ENCODE measurements at places on chromosomes 5 and 9.

- no peak for DNase-seq
Measured at GRCh38 chr9:7103367-7103766, 345.6 kb downstream of the KDM4C start.

DNA sequence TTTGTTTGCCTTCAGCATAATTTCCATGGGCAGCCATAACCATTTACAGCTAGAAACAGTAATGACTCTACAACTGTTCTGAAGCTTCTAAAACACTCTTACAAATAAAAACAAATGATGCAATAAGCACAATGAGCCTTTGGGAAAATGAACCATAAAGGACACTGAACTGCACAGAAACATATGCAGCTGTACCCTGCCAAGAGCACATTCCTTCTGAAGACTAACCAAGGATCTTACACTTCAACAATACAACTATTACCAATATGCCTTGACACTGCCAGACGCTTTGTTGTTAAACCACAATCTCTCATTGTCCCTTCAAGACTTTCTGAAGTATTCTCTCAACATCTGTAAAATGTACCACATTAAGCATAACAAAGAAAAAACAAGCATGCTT, 104.2 kb upstream of the HMHB1 start:
- no peak for DNase-seq

DNA sequence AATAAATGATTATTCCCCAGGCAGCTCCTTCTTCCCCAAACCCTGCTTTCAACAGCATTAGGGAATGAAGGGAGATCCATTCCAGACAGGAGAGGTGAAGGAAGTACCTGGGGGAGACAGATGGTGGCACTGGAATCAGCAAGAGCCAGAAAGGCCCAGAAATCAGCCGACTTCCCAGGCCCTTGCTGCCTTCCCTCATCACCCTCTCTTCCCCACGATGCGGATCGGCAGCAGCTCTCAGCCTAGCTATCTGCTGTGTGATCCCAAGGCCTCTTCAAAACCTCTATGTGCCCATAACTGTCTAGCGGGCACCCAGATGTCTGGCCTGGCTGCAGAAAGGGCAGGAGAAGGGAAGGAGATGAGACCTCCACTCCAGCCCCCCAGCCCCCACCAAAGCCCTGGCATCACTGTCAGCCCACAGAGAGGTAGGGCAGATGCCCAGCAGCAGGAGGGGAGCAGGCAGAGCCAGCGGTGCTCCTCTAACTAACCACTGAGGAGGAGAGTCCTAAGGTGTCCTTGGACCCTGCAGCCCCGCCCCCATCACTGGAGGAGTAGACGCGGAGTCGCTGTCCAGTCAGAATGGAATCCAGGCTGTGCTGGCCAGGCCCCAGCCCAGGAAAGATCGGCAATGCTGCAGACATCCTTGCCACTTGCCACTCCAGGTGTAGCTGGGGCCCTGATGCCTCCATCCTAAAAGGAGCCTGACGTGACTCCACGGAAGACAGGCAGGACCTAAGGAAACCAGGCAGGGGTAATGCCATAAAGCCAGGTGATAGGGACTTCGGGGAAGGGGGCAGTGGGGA, 12.7 kb downstream of the CNTFR start:
- DNase-seq = no peak

- DNase-seq = peak; percentile 75
Measured at GRCh38 chr9:7234144-7234543, 476.4 kb downstream of the KDM4C start.

- DNase-seq = no peak
Measured at GRCh38 chr9:130526854-130527650, 52.3 kb upstream of the FUBP3 start.

- no peak for DNase-seq
Measured at GRCh38 chr5:92424785-92425426, 1041.8 kb upstream of the ARRDC3 start.

GRCh38 chr5:147712598-147712997, 69.9 kb downstream of the JAKMIP2 start:
- no peak for DNase-seq

DNA sequence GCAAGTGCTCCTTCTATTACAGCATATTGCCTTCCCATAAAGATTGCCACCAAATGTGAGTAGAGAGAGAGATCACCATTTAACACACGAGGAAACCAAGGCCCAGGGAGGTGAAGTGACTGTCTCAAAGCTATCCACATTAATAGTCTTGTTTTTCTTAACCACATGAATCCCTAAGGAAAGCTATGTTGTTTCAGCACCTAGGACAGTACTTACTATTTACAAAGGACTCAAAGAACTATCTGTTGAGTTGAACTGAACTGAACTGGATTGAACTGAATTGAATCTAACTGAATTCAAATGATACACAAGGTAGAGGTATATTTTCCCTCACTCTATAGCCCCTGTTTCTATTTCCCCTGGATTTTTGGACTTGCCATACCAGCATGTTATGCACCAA, 430.4 kb downstream of the CAAP1 start:
- DNase-seq = no peak

- no peak for DNase-seq
Measured at GRCh38 chr5:78506261-78507024, 142.1 kb downstream of the LHFPL2 start.

DNA sequence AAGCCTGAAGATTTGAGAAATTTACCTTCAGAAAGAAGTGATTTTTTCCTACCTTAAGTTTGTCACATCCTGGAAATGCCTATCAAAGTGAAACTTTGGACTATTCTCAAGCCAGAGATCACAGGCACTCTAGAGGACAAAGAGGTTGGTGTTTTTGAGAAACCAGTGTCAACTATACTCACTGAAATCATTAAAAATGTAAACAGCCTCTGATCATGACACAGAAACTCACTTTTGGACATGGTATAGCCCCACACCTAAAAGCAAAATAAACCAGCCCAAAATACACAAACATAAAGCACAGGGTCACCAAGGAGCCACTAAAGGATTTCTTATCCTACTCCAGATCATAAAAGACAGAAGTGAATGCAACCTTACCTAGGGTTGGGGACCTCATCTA, 65.7 kb upstream of the ICE1 start:
- DNase-seq = no peak

- no peak for DNase-seq
Measured at GRCh38 chr9:126565336-126566128, 48.2 kb upstream of the LMX1B start.

GRCh38 chr9:118929287-118929686, 439.9 kb downstream of the BRINP1 start:
- no peak for DNase-seq

GRCh38 chr5:116441223-116441622, 133.4 kb downstream of the SEMA6A start:
- no peak for DNase-seq

- peak; percentile 84 for DNase-seq
Measured at GRCh38 chr5:179530069-179530998, 20.0 kb upstream of the RUFY1 start.

GRCh38 chr5:172713113-172713808, 57.7 kb downstream of the DUSP1 start:
- peak; percentile 88 for DNase-seq
